ENCODE measurements at places on chromosomes 7 and 10.

GRCh38 chr7:84595026-84595425, 400.4 kb upstream of the SEMA3A start:
- DNase-seq: no peak

GRCh38 chr10:129760003-129760315, 204.1 kb downstream of the EBF3 start:
- DNase-seq: no peak

- DNase-seq: no peak
Observed at GRCh38 chr10:69884024-69884367, 82.3 kb downstream of the COL13A1 start.

GRCh38 chr10:124092250-124092859, 1.0 kb downstream of the CHST15 start:
- peak; percentile 71 for DNase-seq

GRCh38 chr7:33061282-33061937, 1.2 kb downstream of the NT5C3A start:
- DNase-seq: no peak

DNA sequence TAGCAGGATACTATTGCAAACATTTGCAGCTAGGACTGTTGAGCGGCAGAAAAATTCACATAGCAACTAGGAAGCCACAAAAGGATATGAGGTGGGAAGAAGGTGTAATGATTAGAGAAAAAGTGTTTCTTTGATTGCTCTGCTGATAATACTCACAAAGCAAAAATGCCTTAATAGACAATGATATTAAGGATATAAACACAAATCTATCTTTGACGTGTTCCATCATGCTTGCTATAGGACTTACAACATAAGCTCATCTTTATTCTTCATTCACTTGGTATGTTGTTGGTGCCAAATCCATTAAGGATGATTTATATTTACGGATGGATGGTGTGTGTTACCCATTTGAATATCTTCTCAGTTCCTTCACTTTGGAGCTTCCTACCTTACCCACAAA, 309.3 kb downstream of the GPR37 start:
- DNase-seq: no peak

DNA sequence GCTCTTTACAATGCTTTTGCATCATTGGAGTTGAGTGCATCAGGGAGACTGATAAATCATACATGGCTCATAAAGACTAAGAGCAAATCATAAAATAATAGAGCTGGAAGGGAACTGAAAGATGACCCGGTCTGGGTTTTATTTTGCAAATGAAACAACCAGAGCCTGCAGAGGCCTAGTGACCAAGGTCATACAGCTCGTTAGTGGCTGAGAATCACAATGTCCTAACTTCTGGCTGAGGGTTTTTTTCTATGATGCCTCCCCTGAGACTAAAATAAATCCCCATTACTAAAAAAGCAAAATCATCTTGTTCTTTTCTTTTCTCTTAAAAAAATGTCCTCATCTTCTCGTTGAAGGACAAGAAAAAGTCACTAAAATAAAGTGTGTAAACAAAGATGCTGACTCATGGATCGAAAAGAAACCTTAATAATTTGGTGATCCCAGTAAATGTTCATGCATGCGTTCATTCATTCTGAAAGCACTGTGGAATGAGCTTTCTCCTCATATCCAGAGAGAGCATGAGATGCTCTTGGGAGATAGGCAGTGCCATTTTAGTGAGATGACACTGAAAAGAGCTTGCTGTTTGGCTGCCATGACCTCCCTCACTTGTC, 107.8 kb upstream of the PHYHIPL start:
- no peak for DNase-seq

- DNase-seq: peak; percentile 64
Observed at GRCh38 chr7:32479574-32480200, 10.5 kb downstream of the LSM5 start.

DNA sequence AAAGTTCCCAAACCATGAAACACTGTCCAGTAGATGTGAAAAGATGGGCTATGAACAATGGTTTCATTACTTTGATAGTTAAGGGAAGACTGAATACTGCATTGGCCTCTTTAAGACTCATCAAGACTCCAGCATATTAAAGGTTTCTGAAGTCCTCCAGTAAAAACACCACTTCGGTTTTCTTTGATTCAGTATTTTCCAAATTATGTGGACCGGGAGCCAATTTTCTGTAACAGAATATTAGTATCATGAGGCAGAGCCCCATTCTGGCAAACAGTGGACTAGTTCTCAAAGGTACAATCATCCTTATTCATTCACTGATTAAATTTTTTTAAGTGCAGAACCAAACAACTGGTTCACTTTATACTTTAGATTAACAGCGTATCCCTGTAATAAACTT, 241.1 kb upstream of the LRGUK start:
- DNase-seq: no peak

DNA sequence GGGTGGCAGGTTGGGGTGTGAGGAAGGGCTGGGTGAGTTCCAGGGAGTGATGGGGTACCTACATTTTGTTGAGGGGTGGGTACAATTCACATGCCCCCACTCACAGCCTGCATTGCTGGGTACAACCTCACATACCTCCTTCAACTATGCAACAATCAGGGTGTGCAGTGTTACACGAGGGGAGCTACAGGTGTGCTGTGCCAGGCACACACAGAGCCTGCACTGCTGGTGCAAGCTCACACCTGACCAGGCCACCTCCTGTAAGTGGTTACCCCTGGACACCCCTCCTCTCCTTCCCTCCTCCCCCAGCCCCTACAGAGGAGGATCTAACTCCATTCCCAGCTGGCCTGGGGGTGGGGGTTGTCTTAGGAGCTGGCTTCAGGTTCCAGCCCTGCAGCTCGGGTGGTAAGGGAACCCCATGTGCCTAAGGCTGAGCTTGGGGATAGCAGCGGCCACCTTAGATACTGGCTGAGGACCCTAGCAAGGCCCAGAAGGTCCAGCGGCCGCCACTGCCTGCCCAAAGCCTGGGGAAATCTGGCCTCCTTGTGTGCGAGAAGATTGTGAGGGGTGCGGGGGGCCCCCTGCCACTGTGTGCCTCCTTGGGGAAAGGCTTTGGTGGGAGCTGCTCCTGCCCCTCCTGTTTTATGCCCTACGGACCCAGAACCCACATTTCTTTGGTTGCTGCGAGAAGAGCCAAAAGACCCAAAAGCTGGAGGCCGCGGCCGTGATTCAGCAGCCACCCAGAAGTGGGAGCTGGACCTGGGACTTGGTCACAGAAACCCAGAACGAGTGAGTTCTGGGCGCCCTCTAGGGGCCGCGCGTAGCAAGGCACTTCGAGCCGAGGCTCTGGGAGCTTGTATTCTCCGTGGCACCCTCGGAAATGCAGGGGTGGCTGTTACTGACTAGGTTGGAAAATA, 10.8 kb downstream of the TLX1 start:
- DNase-seq: peak; percentile 96

DNA sequence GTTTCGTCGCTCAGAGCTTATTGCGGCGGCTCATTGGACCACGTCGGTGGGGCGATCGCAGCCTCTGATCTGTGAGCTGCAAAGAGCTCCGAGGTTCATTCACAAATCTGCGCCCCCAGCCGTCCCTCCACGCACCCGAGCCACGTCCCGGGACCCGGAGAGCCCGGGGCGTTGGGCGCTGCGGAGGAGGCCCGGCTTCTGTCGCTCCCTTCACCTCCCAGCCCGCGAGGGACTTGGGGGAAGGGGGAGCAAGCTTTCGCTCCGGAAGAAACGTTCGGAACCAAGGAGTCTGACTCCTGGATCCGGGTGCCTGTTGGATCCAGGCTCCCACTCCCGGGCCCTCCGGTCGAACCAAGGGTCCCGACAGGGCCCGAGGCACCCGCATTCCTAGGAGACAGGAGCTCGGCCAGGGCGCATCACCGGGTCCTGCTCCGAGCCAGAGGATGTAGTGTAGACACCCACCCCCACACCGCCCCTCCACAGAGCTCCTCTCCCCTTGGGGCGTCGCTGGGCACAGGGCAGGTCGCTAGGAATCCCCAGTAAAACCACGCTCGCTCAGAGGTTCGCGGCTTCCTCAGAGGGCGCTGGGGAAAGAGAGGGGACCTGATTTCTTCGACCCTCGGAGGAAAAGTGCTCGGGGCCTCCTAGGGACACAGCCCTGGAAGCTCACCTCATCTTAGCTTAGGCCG, 7.9 kb upstream of the EN2 start:
- no peak for DNase-seq

DNA sequence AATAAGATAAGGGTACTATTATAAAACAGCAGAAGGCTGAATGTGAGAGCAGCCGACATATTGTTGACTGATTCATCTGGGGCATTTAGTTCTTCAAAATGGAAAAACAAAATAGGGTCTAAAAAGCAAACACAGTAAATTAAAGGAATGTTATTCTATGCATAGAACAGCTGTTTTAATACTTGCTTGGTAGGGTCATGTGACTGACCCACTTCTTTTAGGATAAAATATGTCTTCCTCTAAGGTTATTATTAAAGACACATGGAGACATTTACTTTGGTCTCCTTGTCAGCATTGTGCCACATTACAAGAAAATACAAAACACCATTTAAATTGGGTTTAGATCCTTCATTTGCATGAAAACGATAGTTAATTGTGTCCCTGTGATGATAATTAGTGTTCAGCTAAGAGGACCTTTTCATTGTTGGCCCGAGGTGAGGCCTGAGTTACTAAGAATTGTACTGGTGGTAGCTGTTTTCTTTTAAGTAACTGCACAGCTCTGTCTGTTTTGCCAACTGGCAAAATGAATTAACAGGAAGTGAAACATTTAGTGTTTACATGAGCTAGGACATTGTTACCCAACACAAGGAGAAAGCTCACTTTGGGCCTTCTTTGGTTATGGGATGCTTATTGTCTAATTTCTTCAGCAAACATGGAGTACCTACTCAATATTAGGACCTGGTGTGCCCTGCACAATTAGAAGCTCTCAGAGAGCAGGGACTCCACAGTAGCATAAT, 764.4 kb downstream of the LRMDA start:
- no peak for DNase-seq

DNA sequence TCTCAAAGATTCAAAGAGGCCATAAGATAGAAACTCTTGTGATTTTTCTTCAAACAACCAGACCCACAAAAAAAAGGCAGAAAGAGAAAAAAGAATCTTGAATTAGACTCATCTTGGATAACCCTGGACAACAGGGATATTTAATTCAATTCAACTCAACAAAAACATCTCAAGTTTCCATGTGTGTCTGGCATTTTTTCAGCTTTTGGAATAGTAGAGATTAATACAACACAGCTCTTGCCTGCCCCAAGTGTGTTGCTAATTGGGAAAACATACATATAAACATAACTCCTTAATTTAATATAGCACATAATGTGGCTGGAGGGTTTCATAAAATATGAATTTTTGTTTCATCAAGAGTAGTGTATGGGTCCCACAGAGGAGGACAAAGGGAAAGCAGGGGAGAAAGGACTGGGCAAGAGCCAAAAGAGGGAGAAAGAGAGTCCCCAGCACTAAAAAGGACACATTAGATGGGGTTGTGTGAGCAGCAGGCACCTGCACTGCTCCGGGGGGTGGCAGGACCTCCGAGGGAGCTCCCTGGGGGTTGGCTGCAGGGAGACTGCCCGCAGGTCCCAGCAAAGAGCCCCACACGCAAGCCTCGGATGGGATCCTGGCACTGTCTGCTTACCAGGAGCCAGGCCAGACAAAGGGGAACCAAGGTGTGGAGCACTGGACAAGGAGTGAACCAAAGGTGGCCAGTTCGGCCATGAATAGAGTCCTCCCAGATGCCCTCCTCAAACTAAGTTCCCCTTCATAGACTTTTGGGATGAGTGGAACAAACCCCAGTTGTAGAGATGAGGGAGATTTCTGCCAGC, 65.6 kb upstream of the TMEM72 start:
- no peak for DNase-seq

- peak; percentile 45 for DNase-seq
Observed at GRCh38 chr10:101693651-101693977, 1.4 kb downstream of the FBXW4 start.

DNA sequence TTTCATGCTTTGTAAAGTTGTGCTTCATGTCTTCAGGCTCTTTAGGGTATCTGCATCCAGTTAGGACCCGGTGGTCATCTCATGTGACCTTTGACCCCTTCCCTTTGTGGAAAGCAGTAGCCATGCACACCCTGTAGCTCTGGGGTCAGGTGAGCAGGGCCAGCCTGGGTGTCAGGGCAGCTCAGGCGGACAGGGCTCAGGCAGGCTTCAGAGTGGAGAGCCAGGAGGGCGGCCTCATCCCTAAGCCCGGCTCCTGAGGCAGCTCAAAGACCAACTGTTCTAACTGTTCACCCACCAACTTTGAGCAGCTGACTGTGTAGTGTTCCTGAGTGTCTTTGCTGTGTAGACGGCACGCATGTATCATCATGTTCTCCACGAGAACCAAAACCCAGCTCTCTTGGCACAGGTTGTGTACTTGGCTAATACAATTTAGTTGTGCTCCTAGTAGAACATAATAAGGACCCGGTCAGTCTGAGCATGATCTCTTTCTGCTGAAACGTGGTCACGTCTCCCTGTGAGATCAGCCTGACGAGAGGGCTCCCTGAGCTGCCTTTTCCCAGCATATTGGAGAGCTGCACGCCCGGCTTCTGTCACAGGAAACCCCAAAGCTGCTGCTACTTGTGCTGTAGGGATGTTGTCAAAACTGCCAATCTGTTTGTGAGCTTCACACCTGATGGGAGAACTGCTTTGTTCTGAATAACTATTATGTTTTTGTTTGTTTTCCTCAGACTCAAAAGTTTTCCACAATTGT, 30.0 kb downstream of the EEPD1 start:
- DNase-seq: no peak

Data from HEK293T (cell line).